Astrocyte (in vitro differentiated cells and primary cell): ENCODE measurements at places on chromosomes 11 and 22.

- no peak for DNase-seq
Observed at GRCh38 chr11:2991452-2992233, 486 bp downstream of the NAP1L4 start.

GRCh38 chr22:48045369-48045768 lies 1282.9 kb downstream of the TBC1D22A start:
- DNase-seq = no peak

DNA sequence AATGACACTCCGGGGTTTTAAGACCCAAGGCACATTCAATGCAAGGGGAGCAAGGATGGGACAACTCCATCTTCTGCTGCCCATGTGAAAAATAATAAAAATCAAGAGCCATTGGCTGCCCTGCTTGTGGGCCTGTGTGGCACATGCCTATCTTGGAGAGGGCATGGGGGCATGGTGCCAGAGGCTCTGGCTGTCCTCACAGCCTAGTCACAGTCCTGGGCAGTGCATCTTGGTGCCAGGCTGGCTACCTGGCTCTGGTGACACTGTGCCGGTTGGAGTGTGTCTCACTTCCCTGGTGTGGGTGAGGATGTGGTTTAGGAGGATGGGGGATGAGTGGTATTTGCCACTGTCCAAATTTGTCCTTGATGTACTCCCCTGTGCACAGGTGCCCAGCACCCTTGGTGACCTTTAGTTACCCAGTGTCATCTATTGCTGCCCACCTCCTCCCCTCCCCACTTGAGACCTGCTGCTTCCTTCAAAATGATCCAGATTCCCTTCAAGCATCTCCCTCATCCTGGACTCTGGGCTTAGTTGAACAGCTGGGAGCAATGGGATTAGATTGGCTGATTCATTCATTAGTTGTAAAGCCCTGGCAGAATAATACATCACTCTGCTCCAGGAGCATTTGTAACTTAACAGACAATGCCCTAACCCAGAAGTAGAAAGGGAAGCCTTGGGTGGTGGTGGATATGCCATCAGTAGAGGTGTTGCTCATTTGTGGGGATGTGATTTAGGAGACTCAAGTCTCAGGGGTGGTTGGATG lies 4.6 kb downstream of the TMEM86A start:
- no peak for DNase-seq

DNA sequence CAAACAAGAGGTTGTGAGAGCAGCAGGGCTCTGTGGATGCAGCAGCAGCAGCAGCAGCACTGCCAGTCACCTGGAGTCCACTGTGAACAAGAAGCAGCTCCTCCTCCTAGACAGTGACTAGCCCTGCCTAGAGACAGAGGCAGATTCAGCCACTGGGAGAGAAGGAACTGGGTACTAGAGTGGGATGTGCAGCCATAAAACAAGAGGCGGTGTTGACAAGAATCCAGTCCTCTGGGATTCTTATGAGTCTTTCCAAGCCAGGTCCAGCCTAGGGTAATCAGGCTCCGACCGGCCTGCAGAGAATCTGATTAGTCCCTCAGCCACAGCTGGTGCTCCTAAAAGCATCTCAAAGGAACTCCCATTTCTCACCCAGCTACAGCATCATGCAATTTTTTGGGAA lies 83.9 kb upstream of the USP47 start:
- DNase-seq = no peak

- no peak for DNase-seq
Observed at GRCh38 chr11:107928767-107929507, 689 bp downstream of the RAB39A start.

GRCh38 chr11:78717041-78717440 lies 142.4 kb upstream of the NARS2 start:
- DNase-seq = no peak

- no peak for DNase-seq
Observed at GRCh38 chr22:37044634-37045625, 6.6 kb upstream of the KCTD17 start.

DNA sequence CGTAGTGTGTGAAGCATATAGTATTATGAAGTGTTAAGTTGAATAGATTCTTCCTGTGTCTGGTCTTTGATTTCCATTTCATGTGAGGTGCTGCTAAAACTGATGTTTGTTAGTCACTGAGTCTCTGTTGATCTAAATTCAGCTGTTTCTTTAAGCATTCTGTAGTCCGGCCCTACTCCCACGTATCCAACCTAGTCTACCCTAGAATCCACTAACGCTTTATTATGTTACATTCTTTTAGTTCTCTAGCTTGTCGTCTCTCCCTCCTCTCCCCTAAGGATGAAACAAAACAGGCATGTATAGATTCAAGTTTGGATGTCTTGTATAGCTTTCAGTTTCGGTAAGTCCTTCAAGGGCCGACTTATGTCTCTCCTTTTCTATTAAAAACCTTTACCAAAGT lies 4.1 kb downstream of the WEE1 start:
- DNase-seq = peak; percentile 46

GRCh38 chr11:98194611-98195010 lies 826.1 kb upstream of the CNTN5 start:
- DNase-seq = no peak

DNA sequence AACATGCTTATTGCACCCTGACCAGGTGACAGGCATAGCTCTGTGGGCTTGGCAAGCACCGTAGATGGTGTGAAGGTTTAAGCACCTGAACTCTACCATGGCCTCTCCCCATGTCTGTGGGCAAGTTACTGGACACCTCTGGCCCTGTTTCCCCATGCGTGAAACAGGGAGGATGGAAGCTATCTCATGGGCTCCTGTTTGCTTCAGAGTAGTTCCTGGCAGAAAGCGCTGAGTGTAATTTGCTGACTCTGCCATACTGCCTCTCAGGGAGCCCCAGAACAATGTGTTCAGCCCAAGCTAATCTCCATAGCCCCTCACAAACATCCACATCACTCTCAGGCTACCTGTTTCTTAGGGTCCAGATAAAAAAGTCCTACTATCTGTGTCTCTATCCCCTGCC lies 2.4 kb downstream of the CBX6 start:
- DNase-seq = no peak

DNA sequence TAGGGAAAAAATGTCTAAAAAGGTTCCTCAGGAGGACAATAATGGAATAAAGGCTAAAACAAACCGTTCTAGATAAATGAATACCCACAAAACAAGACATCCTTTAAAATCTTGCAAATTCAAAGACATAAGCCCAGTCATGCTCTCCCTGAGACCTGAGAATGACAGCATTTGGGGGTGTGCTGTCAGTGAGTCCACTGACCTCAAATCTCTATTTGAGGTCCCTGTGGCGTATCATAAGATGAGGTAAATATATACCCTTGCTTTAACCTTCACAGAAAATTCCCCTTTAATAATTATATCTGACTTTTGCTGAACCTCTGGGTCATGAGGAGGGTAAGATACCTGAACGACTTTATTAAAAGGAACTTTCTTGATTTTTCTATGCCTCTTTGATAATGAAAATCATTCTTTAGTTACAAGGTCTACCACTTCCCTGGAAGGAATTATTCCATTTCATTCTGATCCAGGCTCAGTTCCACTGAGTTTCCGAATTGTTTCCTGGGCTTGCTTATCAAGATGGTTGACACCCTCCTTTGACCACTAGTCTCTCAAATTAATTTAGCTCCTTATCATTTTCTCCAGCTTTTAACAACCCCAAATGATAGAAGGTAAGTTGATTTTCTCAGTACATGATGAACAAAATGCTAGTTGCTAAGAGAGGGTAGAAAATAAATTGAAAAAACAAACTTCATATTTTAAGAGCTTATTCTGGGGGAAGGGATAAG lies 53.8 kb upstream of the CHRM4 start:
- DNase-seq = no peak

DNA sequence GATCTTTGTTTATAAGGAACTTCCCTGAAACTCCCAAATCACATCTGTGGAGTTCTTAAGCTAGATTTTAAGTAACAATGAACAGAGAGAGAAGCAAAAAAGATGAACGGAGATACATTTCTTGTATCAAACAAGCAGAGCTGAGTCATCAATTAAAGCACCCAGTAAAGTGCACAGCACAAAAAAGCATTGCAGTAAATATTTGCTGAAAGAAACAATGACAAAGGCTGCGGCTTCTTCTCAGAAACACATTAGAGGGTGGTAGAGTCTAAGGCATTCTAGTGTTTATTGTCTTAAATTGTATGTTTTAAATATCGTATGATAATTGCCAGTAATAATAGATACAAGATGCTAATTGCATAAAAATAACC lies 941.6 kb upstream of the CHORDC1 start:
- DNase-seq = no peak

DNA sequence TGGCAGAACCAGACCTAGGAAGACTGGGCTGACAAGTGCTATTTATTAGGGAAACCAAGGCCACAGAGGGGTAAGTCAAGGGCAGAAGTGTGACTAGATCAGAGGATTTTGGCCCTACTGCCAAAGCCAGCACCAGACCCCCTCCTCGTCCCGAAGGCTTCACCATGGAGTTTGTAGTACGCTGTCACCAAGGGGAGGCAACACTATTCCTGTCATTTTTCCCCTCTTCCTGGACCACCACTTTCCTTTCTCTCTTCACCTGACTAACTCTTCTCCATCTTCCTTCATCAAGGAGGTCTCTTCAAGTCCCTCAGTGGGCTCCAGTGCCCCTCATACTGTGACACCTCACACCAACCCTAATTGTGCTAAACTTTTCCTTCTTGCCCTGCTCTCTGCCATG lies 34.9 kb downstream of the MN1 start:
- no peak for DNase-seq

DNA sequence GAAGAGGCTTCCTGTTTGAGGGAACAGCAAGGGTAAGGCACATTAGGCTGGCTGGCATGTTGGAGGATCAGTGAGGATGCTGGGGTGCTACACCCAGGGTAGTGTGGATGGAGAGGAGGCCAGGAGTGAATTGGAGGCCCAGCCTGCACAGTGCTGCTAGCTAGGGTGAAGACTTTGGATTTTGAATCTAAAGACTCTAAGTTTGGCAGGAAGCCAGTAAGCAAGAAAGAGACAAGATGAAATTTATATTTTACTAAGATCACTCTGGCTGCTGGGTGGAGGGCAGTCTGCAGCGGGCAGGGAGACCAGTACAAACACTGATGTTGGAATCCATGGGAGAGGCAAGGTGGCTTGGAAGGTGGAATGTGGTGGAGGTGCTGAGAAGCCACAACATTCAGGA lies 43.6 kb downstream of the TSPAN18 start:
- no peak for DNase-seq

GRCh38 chr11:11662578-11662977 lies 40.8 kb upstream of the GALNT18 start:
- no peak for DNase-seq

DNA sequence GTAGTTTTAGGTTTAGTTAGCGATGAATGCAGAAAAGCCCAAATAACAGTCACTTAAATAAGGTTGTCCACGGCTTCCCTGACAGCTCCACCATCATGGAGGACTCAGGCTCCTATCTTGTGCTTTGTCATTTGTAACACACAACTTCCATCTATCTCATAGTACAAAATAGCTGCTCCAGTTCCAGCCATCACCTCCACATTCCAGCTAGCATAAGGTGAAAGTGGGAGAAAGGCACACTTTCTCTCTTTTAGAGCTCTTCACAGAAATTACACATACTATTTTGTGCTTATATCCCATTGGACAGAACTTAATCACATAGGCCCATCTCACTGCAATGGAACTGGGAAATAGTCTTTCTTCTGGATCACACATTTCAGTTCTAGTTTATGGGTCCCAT lies 8.7 kb downstream of the THY1 start:
- no peak for DNase-seq

- no peak for DNase-seq
Observed at GRCh38 chr11:105609341-105609781, 512 bp upstream of the GRIA4 start.

DNA sequence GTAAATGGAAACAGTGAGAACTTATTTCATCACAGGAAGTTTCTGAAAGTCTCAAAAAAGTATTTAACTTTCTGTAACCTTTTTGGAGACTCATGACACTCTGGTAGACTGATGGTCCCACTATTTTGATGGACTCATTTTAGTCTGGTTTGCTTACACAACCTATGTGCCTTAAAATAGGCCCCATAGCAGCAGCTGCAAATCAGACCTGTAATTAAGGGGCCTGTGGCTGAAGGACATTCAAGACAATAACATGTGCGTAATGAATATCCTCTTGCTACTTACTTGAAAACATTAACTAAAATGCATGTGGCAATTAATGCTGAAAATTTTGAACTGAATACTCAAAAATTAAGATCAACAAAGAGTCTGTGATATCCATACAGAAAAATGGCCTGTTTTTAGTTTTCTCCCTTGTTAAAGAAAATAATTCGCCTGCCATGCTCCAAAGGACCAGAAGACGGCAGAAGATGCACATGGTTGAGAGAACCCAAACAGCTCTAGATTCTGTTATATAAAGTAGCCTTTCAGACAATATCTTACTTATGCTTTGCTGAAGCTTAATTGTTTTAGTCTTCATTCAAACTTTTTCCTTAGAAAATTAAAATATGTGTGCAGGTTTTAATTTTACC lies 568.5 kb downstream of the KCNA4 start:
- DNase-seq = no peak

- no peak for DNase-seq
Observed at GRCh38 chr11:7532405-7533145, 18.8 kb downstream of the PPFIBP2 start.

GRCh38 chr22:49968831-49969661 lies 8.5 kb downstream of the PIM3 start:
- DNase-seq = no peak

GRCh38 chr11:88193278-88193677 lies 18.0 kb upstream of the RAB38 start:
- DNase-seq = no peak

- no peak for DNase-seq
Observed at GRCh38 chr11:11641581-11641980, 19.8 kb upstream of the GALNT18 start.

DNA sequence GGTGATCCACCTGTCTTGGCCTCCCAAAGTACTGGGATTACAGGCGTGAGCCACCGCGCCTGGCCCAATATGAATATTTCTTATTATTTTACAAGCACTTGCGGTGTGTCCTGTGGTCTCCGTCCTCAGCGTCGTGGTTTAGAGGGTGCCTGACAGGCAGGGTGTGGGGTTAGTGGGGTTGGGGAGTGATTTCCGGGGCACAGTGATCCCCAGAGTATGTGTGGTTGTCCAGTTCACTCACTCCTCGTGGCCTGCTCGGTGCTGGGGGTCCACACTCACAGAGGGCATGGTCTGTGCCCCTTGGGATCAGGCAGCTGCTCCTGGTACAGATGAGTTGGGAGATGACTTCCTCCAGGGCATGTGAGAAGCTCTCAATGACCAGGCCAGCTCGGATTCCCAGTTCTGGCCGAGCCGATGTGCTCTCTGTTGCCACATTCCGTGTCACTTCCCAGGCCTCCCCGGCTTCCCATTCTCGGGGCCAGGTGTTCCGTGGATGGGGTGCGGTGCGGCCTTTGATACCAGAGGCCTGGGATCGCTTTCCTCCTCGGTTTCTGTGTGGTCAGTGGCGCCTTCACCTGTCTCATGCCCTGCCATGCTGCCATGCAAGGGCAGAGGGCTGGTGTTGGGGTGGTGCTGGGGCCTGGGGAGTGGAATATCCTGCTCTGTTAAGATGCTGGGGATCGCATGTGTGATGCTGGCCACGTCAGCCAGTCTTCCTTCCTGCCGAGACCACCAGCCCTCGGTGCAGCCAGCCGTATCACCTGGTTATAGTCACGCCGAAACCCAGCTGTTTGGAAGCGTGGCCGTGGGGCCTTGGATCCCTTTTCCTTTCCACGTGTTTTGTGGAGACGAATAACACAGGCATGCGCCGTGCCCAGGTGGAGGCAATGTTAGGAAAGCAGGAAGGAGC lies 39.6 kb downstream of the PARVB start:
- no peak for DNase-seq

GRCh38 chr11:23202611-23203010 lies 342.3 kb upstream of the CCDC179 start:
- no peak for DNase-seq
